ENCODE measurements at places on chromosomes 5 and 9.
A peak's percentile ranks its signal among the peaks of the same experiment; 100 is the strongest.

GRCh38 chr5:179222246-179223017 lies 122.8 kb downstream of the ADAMTS2 start:
- no peak for DNase-seq

GRCh38 chr9:82597241-82598203 lies 465.4 kb downstream of the RASEF start:
- no peak for DNase-seq

- DNase-seq, result no peak
Measured at GRCh38 chr5:82811490-82811889, 265.7 kb downstream of the TMEM167A start.

GRCh38 chr5:6088706-6089105 lies 289.6 kb downstream of the MED10 start:
- DNase-seq, result no peak

DNA sequence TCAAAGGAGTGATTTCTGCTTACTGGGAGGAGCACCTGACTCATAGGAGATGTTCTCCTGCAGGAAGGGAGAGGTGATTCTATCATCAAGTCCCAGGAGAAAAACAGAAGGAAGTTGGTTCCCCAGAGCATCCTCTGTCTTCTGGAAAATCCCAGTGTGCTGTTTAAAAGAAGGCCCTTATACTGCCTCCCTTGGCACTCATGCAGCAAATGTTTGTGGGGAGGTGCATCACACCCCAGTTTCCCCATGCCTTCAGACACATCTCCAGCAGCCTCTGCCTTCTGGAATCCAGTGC lies 63.1 kb downstream of the PPARGC1B start:
- no peak for DNase-seq

DNA sequence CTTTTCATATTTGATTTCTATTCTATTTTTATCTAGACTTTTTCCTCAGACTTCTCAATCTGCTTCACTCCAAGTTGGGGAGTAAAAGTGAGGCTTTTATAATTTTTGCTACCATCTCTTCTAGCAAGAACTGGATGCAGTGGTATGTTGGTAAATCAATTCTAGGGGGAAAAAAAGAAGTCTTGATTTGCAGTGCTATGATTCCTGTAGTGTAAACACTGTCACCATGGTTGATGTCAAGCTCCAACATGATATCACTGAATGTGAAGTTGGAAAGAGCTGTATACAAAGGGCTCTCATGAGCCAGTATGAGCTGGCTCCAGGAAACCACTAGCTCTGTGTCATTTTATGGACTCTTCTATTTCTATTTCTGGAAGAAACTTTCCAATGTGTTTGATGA lies 439.2 kb downstream of the NTRK2 start:
- DNase-seq, result no peak

- DNase-seq, result peak; percentile 9
Measured at GRCh38 chr5:124289641-124290311, 456.7 kb downstream of the ZNF608 start.

DNA sequence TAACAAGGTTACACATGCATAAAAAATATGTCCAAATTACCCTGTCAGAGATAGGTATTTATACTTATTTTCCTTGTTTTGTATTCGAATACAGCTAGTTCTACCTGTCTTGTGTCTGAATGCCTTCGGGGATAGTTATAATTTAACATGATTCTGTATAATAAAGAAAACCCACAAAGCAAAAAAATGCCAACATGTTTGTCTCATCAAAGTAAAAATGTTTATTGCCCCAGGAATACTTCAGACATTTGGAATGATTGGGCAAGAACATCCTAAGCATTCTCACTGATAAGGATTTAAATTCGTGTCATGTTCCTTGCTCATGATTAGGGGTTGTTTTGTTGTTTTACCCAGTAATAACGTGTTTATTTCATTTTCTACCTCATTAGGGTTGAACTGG lies 74.5 kb downstream of the DOCK8 start:
- DNase-seq, result no peak

GRCh38 chr5:84816746-84817547 lies 432.3 kb upstream of the EDIL3 start:
- no peak for DNase-seq

DNA sequence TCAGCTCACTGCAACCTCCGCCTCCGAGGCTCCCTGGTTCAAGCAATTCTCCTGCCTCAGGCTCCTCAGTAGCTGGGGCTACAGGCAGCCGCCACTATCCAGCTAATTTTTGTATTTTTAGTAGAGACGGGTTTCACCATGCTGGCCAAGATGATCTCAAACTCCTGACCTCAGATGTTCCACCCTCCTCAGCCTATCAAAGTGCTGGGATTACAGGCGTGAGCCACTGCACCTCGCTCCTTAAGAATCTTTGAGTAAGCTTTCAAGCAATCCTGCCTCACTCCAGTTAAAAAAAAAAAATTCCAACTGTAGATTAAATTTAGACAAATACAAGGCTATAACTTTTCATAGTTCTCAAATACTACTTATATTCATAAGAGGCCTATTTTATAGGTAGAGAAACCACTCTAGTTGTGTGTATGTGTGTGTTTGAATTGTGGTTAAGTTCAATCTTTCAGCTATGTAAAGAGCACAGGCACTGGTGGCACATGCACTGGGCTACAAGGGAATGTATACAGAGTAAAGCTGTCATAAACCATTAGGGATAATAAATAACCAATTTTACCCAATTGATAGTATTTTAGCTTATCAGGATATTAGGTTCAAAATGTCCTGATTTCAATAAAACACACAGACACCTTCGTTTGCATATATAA lies 50.6 kb upstream of the RAPGEF6 start:
- DNase-seq, result no peak

GRCh38 chr5:135662683-135663082 lies 83.9 kb upstream of the CXCL14 start:
- DNase-seq, result peak; percentile 20

GRCh38 chr5:38846379-38847011 lies 683 bp downstream of the OSMR start:
- peak; percentile 50 for DNase-seq

- no peak for DNase-seq
Measured at GRCh38 chr5:114238771-114239313, 123.0 kb upstream of the KCNN2 start.

DNA sequence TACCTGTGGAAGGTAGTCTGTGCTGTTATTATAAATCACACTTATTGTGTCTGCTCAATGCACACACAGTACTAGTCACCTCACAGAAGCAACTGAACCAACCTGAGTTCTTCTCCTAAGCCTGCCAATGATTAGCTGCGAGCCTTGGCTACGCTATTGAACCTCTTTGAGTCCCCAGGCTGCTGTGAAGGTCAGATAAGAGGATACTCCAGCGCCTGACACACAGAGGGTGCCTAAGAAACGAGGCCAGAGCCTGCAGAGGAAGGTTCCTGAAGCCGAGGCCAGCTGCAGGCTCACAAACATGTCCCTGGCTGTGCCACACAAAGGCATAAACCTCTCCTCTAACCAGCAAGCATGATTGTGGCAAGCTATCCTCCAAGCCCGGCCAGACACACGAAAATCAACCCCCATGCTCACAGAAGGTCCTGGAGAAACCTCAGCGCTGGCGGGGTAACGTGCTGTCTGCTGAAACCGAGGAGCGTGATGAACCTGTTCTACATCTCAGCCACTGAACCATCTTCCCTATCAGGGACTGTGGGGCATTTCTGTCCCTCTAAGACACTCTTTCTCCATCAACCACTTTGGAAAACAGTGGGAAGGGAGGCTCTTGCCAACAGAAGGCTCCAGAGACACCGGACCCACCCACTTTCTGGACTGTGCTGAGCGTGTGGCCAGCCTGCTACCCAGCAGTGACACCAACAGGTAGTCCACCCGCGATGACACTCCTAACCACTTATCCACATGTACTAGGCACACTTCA lies 53.2 kb upstream of the SLC25A51 start:
- DNase-seq, result no peak

- DNase-seq, result peak; percentile 23
Measured at GRCh38 chr9:4147476-4148230, 152.2 kb downstream of the GLIS3 start.

DNA sequence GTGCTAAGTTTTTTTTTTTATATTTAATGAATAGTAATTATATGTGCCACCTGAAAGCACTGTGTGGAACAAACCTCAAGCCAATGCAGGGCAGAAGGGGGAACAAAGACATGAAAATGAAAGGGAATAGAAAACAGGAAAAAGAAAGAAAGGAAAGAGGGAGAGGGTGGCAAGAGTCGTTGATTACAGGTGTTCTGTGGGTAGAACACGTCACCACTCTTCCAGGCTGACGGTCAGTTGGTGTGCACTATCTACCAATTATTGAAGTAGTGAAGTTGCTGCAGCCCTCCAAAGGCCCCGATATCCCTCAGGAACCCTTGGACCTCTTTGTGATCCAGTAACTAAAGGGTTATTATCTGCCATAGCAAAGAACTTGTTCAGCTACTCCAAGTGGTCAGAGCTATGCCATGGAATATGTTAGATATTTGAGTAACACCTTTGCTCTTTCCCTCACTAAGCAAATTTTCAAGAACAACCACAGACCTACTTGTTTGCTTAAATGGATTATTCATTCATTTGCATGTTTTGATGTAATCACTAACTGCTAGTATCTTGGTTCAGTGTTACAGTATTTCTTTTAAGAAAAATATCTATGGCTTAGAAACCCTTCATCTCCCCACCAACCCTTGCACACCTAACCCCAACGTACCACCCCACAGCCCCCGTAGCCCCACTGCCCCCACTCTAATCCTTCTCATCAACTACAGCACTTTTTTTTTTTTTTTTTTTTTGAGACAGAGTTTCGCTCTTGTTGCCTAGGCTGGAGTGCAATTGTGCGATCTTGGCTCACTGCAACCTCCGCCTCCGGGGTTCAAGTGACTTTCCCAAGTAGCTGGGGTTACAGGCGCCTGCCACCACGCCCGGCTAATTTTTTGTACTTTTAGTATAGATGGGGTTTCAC lies 31.3 kb downstream of the FYB1 start:
- DNase-seq, result no peak

- no peak for DNase-seq
Measured at GRCh38 chr5:102314328-102314727, 18.2 kb upstream of the SLCO4C1 start.

GRCh38 chr5:67090040-67090439 lies 106.6 kb downstream of the CD180 start:
- no peak for DNase-seq

GRCh38 chr5:100595152-100595811 lies 60.1 kb downstream of the FAM174A start:
- no peak for DNase-seq

GRCh38 chr5:179732918-179733771 lies 523 bp downstream of the MAML1 start:
- DNase-seq, result peak; percentile 29

DNA sequence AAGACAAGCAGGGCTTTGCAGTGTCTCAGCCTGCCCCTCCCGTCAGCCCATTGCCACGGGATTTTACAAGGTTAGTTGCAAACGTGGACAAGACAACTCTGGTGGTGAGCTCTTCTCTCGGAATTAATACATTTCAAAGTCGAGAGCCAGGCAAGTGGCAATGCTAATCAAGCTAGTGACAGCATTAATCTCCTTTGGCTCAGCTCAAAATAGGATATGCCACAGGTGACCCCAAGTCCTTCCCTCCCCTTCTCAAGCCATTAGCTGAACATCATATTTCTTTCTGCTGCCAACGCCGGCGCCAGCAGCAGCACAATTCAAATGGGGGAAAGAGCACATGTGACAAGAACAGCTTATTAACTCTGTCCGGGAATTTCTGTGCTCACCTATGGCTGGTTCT lies 190.1 kb downstream of the ATPSCKMT start:
- no peak for DNase-seq

GRCh38 chr9:123861086-123861755 lies 68.7 kb downstream of the DENND1A start:
- DNase-seq, result no peak

DNA sequence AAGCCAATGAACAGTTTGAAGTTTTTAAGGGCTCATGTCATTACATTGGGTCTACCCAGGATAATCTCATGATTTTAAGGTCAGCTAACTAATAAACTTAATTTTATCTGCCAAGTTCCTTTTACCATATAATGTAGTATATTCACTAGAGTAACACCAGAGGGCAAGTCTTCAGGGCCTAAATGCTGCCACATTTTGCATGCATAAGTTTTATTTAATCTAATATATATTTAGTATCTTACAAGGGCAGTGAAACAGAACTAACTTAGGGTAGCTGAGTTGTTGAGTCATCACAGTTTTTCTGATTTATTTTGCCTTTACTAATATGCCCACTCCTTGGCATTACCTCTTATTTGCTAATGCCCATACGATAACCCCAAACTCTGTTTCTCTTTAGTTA lies 8.1 kb upstream of the APC start:
- DNase-seq, result no peak

DNA sequence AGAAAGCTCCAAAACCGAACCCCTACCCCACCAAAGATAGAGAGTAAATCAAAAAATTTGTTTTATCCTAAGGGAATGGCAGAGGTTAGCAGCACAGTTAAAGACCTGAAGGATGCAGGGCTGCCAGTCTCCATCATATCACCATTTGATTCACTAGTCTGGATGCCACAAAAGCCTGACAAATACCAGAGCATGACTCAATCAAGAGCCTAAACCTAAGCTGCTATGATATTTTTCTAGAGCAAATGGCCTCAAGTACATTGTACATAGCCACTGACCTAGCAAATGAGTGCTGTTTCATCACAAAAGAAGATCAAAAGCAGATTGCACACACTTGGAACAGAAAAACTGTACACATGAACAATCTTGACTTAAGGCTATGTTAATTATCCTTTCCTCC lies 48.0 kb downstream of the DPYSL3 start:
- DNase-seq, result no peak

GRCh38 chr5:81383867-81384266 lies 10.1 kb downstream of the ACOT12 start:
- DNase-seq, result no peak

- DNase-seq, result no peak
Measured at GRCh38 chr5:144315026-144315425, 144.4 kb downstream of the KCTD16 start.

DNA sequence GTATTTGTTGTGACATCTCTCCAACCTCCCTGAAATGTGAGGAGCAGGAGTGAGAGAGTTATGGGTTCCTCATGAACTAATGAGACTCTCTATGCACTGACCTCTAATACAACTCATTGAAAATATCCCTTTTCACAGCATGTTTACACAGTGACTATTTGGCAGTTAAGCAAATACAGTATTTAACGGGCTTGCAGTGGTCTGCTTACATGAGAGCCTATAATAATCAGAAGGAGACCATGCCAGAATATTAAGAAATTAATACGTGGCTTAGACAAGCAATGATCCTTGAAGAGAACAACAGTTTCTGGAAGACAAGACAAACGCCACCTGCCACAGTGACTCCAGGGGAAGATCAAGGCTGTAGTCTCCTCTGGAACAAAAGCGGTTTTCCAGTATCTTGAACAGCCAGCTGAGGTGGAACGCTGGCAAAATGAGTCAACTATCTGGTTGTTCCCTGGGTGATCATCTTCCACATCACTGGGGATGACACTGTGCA lies 424.5 kb downstream of the DMAC1 start:
- no peak for DNase-seq

DNA sequence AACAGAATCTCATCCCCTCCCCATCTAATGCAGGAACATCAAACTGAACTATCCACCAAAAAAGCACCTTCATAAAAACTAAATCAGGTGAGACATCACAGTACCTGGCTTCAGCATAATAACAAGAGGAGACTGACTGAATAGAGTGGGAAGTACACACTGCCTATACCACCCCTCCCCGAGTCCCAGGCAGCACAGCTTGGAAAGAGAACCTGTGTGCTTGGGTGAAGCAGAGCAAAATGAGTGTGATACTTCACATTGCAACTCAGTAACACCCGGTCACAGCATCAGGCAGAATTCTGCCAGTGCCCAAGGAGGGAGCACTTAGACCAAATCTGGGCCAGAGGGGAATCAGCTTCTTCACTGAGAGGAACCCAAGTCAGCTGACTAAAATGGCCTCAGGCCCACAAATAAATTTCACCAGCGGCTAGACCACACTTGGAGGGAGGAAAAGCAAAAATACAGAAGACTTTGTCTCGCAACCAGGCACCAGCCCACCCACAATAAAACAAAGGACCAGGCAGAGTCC lies 69.3 kb upstream of the OR2K2 start:
- no peak for DNase-seq
